ENCODE measurements at places on chromosomes 1 and 21. TPM values are rescaled to one million over a fixed set of nuclear protein-coding genes. Genes with fewer than 3 reads are reported as not detected.

DNA sequence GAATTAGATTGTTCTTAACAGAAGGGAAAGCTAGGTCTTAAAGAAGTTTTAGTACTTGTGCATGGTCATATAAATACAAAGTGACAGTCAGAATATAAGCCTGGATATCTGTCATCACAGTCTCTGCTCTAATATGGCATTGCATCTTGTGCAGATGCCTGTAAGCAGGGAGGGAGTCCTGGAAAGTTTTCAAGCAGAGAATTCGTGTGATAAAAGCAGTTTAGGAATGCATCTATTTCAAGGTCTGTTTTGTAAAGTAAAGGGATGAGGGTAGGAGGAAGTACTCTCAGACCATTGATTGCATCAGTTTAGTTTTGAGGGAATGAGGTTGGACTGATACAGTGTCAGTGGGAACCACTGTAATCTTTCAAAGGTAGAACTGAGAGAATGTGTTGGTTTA, 30.6 kb downstream of the IARS2 start:
- no peaks in the 10 kb centered on the region for H3K27me3 ChIP-seq
- no peak for DNase-seq
- no peak overlapping the region for H3K27ac ChIP-seq

GRCh38 chr1:2866422-2867086, 65.1 kb upstream of the TTC34 start:
- no peaks in the 10 kb centered on the region for H3K4me1 ChIP-seq
- no peak overlapping the region for H3K4me3 ChIP-seq
- no peaks in the 10 kb centered on the region for H3K27me3 ChIP-seq
- H3K36me3 ChIP-seq, result no peaks in the 10 kb centered on the region

DNA sequence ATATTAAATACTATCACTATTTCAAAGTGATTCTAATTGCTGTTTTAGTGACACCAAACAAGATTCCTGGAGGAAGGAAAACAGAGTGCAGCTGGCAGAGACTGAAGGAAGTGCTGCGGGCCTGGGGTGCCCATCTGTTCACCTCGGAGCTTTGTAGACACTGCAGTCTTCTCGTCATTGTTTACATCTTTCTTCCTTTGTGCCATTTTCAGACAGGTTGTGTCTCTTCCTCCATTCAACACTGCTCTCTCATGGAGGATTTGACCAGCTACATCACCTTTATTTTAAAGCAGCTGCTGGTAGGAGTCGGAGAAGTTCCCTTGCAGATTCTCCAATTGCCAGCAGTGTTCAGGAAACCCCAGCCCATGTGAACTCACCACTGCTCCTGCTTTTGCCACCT, 37.3 kb downstream of the ABCA4 start:
- H3K36me3 ChIP-seq, result no peaks in the 10 kb centered on the region
- H3K27ac ChIP-seq, result no peak overlapping the region
- H3K4me3 ChIP-seq, result no peak overlapping the region
- no peaks in the 10 kb centered on the region for H3K4me1 ChIP-seq
- peaks cover 19% of the 10 kb centered on the region for H3K27me3 ChIP-seq
- no peak for DNase-seq

GRCh38 chr1:204366759-204367158, 7.0 kb upstream of the PLEKHA6 start:
- no peak overlapping the region for H3K4me3 ChIP-seq
- peak; percentile 32 for DNase-seq
- H3K27ac ChIP-seq, result no peak overlapping the region
- peaks cover 20% of the 10 kb centered on the region for H3K27me3 ChIP-seq

Gene SPRR2E
- not detected for total RNA-seq

Gene CYP4A22
- total RNA-seq, result 0.07 TPM

Measured in K562 (cell line).